ENCODE measurements at places on chromosomes 16 and 17.

GRCh38 chr16:46973207-46973995, at the start of gene DNAJA2:
DNAJA2 (minus strand) TSS chr16:46973674; CDS start chr16:46973572, 102 bp downstream.
- peak; percentile 93 for DNase-seq

GRCh38 chr16:15495898-15496297, 61.5 kb downstream of the BMERB1 start:
- no peak for DNase-seq

- DNase-seq: no peak
Observed at GRCh38 chr17:50213026-50214022, 11.9 kb upstream of the COL1A1 start.

GRCh38 chr16:35596467-35596866, 2137.1 kb downstream of the TP53TG3F start:
- DNase-seq: no peak

DNA sequence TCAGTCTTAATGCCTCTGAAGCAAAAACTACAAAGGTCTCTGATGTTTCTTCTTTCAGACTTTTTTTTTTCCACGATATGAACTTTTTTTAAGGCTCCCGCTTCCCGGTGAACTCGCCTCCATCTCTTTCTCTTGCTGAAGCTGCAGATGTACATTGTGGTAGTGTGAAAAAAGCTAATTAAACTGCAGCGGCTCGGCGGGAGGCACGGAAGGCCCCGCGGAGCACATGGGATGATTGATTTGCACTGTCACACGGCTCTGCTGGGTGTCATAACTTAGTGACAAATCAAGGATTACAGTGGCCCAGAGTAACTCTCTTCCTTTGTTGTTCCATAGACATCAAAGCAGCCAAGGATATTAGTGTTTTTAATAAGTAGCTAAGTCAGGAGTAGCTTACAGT, 196.3 kb downstream of the AXIN2 start:
- no peak for DNase-seq

DNA sequence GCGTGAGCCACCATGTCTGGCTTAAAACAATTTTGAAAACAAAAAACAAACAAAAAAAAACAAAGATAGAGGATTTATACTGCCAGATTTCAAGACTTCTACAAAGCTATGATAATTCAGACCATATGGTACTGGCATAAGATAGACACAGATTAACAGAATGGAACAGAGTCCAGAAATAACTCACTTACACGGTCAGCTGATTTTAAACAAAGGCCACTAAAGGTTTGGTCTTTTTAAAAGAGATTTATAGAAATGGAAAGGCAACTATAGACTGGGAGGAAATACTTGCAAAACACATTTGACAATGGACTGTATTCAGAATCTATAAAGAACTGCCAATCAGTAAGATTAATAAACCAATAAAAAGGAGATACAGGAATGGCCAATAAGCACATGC, 48.6 kb upstream of the MNT start:
- no peak for DNase-seq

GRCh38 chr16:10114409-10114808, 67.8 kb downstream of the GRIN2A start:
- DNase-seq: no peak

GRCh38 chr17:841313-841712, 59.2 kb downstream of the MRM3 start:
- no peak for DNase-seq

GRCh38 chr17:10380631-10381408, 8.0 kb upstream of the MYH13 start:
- no peak for DNase-seq

GRCh38 chr17:48633266-48633677, 7.1 kb upstream of the HOXB9 start:
- DNase-seq: no peak

- DNase-seq: no peak
Observed at GRCh38 chr17:58308173-58308984, 20.2 kb downstream of the TSPOAP1 start.

GRCh38 chr17:57006040-57006439, 28.1 kb downstream of the SCPEP1 start:
- no peak for DNase-seq
